ENCODE measurements at places on chromosomes 13 and 19.
A peak's percentile ranks its signal among the peaks of the same experiment; 100 is the strongest.

- DNase-seq, result peak; percentile 64
These were observed 32.0 kb upstream of the EPHX3 start for GRCh38 chr19:15264061-15264932.

DNA sequence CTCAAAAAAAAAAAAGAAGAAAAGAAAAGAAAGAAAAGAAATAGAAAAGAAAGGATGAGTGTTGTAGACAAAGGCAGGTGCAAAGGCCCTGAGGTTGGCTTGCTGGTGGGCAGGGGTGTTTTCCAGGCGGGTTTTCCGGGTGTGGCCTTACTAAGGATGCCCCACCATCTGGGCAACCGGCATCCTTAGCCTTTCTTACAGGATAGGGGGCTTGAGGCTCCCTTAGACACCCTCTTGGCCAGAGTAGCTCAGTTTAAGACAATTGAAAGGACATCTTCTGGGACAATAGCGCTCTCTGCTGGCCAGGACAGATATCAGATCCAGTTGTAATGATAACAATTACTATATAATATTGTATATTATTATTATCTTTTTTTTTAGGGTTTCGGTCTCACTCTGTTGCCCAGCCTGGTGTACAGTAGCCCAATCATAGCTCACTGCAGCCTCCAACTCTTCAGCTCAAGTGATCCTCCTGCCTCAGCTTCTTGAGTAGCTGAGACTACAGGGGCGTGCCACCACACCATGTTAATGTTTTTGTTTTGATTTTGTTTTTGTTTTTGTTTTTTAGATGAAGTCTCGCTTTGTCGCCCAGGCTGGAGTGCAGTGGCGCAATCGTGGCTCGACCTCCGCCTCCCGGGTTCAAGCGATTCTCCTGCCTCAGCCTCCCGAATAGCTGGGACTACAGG lies 1.4 kb upstream of the QTRT1 start:
- peak; percentile 35 for DNase-seq

GRCh38 chr19:55554741-55555152 lies 9.4 kb upstream of the SBK3 start:
- no peak for DNase-seq

GRCh38 chr19:12933287-12934072 lies at the start of gene FARSA:
FARSA (minus strand) TSS chr19:12933711; CDS start chr19:12933696, 15 bp downstream.
- peak; percentile 92 for DNase-seq

DNA sequence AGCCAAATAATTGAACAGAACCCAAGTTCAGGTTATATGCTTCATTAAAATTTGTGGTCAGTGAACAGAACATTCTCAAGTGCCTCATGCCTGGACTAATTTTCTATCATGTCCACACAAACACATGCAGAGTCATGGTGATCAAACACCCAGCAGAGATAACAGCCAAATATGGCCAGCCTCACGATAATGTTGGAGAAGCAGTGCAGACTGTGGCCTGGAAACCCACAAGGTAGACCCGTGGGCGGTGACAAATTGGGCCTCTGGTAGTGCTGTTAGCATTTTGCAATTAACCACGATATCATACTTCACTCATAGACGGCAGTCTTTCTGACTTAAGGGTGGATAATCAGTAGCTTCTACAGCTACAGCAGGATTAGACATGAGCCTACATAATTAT lies 35.0 kb upstream of the VWA8 start:
- no peak for DNase-seq

DNA sequence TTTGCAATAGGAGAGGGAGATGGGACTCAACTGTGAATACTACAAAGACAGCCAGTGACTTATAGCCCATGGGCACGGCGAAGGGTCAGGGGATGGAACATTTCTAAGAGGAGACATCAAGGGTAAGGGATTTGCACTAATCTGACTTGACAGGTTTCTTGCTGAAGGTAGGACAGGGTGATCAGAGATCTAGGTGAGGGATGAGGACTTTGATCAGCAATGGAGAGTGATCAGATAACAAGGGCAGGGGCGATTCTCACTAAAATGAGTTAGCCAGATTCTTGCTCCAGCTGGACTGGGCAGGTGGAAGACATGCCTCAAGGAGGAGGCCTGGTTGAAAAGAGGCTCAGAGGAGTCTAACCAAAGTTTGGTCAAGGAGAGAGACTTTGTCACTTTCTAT lies 209.2 kb downstream of the SLC7A1 start:
- DNase-seq, result no peak

- DNase-seq, result no peak
These were observed 7.4 kb downstream of the EID2B start for GRCh38 chr19:39525205-39525604.

GRCh38 chr19:40159744-40160143 lies 31.5 kb upstream of the MAP3K10 start:
- DNase-seq, result no peak

GRCh38 chr13:26999499-26999898 lies 172.1 kb downstream of the USP12 start:
- DNase-seq, result no peak

DNA sequence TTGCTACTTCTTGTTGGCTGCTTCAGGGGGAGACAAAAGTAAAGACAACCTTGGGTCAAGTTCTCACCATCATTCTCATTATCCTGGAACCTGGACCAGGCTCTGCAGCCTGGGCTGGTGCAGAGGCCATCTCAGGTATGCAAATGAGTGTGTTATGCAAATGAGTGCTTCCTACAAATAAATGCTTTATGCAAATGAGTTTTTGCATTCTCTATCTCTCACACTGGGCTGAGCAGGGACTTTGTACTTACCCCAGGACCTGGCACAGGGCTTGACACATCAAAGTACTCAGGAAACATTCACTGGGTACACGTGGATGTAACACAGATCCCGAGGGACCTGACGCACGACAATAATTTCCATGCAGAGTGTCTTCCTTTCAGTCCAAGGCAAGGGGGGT lies 103.0 kb downstream of the DNAJC15 start:
- no peak for DNase-seq

DNA sequence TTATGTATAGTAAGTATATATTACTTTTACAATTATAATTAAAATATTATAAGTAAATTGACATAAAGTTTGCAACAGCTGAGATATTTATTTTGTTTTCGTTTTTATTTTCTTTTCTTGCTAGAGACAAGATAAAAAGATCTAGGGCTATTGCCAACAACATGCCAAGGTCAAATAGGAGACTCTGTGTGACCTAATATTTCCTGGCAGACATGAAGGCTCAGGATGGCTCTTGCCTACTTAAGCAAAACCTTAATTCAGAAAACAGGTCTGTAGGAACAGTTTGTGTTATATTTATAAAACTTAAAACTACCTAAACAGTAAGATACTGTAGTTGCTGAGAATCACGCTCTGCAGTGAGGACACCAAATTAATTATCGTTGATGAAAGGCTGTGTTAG lies 145.2 kb downstream of the RFC3 start:
- no peak for DNase-seq

DNA sequence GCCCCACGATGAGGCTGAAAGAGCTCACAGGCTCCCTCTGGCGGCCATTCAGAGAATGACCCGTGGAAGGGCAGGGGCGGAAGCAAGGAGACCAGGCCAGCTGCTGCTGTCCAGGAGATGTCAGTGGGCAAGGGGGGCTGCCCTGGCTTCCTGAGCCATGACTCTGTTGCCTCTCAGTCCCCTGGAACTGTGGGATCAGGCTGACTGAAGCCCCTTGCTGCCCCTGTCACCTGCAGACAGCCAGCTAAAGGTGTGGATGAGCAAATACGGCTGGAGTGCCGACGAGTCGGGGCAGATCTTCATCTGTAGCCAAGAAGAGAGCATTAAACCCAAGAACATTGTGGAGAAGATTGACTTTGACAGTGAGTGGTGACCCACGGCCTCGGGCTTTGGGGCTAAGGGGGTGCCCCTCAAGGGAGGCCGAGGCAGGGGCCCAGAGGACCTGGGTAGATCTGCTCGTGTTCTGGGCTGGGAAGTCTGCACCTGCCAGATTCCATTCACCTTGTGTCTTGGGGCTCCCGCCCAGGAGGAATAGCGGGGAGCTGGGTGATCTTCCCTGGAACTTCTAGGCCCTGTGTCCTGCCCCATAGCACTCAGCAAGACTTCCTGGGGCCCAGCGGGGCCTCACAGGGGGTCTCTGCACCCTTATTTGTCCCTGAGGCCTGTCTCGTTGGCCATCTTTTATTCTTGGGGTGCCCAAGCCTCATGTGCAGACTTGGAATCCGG lies 12.5 kb upstream of the ACTN4 start:
- DNase-seq, result no peak

- no peak for DNase-seq
These were observed 880.4 kb downstream of the EFNB2 start for GRCh38 chr13:105655046-105655445.

DNA sequence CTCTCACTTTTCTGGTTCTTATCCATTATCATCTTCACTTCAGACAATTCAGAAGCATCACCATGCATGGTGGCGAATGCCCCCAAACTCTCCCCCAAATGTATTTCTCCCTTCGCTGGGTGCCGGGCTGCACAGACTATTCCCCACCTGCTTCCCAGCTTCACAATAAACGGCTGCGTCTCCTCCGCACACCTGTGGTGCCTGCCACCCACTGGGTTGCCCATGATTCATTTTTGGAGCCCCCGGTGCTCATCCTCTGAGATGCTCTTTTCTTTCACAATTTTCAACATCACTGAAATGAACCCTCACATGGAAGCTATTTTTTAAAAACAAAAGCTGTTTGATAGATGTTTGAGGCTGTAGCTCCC lies 2.8 kb upstream of the F10 start:
- no peak for DNase-seq

DNA sequence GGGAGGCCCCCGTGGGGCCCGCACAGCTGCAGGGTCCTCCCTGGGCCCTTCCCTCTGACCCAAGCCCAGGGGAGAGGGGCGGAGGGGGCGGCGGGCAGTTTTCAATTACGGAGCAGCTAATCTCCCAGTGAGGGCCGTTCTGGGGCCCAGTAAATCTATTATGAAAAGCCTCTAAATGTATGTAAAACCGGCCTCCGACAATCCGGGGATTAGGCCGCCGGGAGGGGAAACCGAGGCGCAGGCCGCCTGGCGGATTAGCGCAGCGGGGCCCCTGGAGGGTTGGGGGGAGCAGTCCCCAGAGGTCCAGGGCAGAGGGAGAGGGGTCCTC lies 25.1 kb downstream of the EFNA2 start:
- no peak for DNase-seq

DNA sequence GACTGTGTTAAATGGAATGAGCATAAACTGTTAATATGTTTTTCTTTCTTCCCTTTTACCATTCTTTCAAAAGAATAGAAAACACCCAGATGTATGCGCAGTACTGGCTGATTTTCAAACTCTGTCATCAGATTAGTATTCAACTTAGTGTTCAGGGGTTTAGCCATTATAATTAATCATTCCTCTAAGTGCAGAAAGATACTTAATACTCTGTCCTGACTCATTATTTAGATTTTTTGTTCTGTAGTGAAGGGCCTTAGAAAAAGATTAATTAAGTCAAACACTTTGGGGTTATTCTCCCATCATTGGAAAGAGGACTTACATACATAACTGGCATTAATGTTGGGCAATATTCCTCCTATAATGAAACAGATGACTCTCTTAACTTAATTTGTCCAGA lies 1316.7 kb upstream of the SLC10A2 start:
- no peak for DNase-seq

GRCh38 chr13:38462605-38463004 lies 113.0 kb downstream of the UFM1 start:
- no peak for DNase-seq

DNA sequence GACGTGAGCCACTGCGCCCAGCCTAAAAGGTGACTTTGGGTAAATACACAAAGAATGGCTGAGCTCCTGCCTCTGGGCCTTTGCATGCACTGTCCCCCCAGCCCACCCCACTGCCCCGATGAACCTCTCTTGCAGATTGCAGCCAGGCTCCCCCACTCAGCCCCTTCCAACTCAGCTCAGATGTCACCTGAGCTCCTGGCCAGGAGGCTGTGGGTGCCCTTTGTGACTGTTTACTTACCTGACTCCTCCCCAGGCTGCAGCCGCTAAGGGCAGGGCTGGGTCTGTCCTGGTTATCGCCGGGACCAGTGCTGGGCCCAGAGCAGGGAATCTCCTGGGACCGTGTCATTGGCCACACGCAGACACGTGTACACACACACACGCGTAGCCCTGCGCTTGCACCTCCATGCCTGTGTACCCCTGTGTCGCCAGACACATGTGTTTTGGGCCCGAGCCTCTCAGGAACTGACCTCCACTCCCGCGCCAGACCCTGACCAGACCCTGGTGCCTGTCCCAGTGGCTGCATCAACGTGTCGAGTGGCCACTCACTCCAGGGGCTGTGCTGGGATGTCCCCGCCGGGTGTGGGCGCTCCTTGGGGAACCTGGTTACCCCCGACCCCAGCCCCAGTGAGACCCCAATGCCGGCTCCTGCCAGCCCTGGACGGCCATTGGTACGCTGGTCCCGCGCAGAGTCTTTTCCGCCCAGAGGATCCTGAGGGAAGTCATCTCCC lies 18.7 kb downstream of the EFNA2 start:
- no peak for DNase-seq

DNA sequence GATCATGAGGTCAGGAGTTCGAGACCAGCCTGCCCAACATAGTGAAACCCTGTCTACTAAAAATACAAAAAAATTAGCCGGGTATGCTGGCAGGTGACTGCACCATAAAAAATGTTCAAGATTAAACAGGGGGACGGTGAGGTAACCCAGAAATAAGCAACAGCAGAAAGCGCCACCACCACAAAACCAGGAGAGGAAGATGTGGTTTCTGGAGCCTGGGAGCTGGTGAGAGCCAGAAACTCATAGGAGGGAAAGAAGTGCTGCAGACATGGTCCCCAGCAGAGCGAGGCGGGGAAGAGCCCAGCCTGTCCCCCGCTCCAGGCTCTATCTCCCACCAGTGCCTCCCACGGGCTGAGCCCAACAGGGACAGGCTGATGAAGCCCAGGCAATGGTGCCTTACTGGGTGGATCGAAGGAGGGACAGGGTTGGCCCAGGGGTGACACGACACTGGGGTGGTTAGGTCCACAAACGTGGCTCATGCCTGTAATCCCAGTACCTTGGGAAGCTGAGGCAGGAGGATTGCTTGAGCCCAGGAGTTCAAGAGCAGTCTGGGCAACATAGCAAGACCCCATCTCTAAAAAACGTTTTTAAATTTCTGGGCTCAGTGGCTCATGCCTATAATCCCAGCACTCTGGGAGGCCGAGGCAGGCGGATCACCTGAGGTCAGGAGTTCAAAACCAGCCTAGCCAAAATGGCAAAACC lies 19.0 kb downstream of the SPC24 start:
- DNase-seq, result no peak

Data from COR-L47 (cell line).